ENCODE measurements at places on chromosomes 4 and X. TPM values are rescaled to one million over a fixed set of nuclear protein-coding genes. Genes with fewer than 3 reads are reported as not detected.
A peak's percentile ranks its signal among the peaks of the same experiment; 100 is the strongest.

DNA sequence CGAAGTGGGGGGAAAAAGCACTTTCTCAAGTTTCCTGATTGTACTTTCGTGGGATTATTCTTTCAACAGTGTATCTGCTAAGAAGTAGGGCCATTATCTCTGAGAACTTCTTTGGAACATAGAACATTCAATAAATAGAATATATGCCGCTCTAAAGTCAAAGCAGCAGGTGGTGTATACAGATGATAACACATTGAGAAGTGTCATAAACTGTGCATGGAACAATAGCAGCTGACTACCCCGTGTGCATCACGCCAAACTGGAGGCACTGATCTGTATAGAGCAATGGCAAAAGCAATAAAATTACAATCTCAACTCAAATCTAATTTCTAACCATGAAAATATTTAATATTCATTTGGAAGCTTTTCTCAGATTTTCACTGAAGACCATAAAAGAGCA is 175.3 kb downstream of the DCTD start:
- no peak for DNase-seq

DNA sequence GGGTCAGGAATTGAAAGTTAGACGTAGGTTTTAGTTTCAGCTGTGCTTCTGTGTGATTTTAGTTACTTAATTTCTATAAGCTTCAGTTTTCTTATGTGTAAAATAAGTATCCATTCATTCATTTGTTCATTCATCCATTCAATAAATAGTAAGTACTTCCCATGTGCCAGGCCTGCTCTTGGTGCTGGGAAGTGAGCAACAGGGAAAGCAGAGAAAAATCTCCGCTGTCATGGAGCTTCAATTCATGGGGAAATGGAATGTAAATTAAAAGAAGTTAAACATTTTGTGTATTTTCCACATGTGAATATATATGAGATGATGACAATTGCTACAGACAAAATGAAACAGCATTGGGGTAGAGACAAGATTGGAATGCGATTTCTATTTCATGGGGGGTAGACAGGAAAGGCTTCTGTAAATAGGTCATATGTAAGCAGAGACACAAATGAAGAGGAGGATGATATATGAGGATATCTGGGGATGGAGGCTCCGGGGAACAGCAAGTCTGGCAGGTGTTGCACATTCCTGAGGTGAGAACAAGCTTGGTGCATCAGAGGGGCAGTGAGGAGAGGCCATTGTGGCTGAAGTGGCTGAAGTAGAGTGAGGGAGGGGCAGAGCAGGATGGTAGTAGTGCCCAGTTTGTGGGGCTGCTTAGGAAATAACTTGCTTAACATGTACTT is 66.2 kb downstream of the FHIP1A start:
- no peak for DNase-seq

DNA sequence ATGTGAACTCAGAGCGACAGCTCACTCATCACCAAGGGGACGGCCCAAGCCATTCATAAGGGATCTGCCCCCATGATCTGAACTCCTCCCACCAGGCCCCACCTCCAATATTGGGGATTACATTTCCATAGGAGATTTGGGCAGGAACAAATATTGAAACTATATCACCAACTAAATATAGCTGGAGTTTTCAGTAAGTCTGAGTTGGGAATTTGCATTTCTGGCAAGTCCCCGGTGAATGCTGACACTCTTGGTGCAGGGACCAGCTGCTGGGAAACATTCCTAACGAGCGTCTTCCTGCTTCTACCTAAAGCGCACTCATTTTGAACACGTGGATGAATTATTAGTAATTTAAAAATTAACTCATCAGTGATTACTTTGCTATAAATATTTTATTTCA is 13.2 kb downstream of the CLDN34 start:
- no peak for DNase-seq

DNA sequence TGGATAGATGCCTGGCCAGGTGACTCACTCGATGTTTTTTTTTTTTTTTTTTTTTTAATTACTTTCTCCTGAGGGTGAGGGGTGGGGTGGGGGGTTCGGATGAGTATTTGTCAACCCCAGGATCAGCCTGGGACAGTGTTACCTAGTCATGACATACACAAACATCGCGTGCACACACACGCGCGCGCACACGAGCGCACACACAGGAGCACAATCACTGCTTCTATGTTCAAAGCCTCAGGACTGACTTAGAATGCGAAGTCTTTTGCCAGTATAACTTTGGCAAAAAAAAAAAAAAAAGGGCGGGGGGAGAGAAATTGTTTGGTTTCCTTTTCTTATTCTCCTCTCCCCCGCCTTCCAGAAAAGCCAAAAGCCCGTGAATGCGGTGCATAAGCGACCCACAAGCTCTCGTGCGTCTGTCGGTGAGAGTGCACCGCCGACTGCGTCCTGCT is 115.0 kb upstream of the TEX13C start:
- DNase-seq = no peak

- DNase-seq = no peak
Measured at GRCh38 chr4:185379326-185380295, 16.1 kb downstream of the LRP2BP start.

GRCh38 chr4:66554826-66555225 is 884.5 kb upstream of the EPHA5 start:
- no peak for DNase-seq

- no peak for DNase-seq
Measured at GRCh38 chrX:29826742-29827141, 388.6 kb upstream of the MAGEB2 start.

Gene FRMPD4
- total RNA-seq = 0.76 TPM

Gene GLRA2
- total RNA-seq = not detected

DNA sequence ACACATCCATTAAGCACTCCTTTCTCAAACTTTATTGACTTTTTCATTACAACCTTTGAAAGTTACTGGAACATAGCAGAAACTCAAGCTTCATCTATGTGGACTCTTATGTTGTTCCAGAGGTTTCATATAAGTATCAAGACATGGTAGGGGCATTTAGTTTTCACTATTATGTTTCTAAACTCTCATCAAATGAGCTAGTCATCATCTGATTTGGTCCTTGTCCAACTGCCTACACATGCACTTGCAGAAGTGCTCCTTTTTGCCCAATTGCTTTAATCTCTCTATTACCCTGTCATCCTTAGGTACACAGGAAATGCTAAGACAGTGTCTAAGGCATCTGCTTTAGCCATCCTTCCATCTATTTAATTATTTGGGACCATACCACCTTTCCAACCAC is 42.2 kb upstream of the EPGN start:
- no peak for DNase-seq

- DNase-seq = no peak
Measured at GRCh38 chr4:78627046-78627965, 75.7 kb downstream of the ANXA3 start.

DNA sequence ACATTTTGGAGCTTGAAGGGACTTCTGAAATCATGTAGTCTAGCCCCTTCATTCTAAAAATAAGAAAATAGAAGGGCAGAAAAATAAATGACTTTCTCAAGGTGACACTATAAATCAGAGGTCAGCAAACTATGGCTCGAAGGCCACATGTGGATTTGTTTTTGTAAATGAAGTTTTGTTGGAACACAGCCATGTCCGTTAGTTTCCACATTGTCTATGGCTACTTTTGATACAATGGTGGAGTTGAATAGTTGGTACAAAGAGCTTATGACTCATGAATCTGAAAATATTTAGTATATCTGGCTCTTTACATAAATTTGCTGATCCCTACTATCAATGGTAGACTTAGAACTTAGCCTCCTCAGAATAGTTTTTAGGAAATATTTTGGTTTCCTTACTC is 302.4 kb upstream of the PRPS2 start:
- DNase-seq = no peak

DNA sequence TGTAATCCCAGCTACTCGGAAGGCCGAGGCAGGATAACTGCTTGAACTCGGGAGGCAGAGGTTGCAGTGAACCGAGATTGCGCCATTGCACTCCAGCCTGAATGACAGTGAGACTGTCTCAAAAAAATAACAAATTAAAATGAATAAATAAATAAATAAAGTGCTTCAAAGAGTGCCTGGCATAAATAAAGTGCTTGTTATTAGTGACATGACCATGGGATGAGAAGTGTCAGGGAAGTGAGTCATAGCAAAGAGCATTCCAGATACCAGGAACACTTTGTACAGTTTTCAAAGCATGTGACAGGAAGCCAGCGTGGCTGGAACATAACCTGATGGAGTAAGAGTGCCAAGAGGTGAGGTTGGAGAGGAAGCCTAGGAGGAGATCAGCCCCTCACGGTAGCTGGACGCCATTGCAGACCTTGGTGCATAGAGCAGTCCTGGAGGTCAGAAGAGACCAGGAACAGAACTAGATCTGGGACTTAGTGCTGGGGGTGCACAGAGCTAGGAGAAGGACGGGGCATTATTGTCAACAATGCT is 6.0 kb upstream of the WDR13 start:
- DNase-seq = peak; percentile 71

- peak; percentile 94 for DNase-seq
Measured at GRCh38 chr4:105474099-105474518, 247 bp upstream of the PPA2 start.

GRCh38 chr4:129668092-129668491 is 572.1 kb downstream of the C4orf33 start:
- DNase-seq = no peak

DNA sequence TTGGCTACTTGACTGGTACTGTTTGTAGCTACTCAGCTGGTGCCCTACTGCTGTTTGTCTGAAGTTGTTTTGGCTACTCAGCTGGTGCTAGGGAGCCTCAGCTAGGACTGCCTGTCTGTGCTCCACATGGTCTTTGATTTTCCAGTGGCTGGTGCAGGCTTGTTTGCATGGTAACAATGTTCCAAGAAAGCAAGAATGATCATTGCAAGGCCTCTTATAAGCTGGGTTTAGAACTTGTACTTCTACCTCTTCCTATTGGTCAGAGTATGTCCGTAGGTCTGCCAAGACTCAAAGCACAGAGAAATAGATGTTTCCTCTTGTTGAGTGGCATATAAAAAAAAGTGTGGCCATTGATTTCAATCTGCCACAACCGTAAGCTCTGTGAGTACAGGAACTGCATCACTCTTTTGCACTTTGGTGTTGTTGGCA is 17.6 kb downstream of the NFKB1 start:
- DNase-seq = no peak

DNA sequence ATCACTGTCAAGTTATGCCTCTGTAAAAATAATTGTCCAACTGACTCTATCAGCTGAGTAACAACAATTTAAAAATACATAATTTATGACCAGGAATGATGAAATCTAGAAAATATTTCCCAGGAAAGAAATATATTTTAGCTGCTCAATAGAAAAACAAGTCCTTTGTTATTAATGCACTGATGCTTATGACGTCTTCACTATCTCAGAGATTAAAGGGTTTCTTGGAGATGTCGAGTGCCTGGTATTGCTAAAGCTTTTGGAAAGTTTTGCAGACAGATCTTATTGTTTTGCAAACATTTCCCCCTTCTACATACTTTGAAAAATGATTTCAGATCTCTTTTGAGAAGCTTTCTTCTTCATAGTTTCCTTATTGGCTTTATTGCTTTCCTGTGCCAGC is 154.6 kb upstream of the RPS6KA3 start:
- DNase-seq = no peak

DNA sequence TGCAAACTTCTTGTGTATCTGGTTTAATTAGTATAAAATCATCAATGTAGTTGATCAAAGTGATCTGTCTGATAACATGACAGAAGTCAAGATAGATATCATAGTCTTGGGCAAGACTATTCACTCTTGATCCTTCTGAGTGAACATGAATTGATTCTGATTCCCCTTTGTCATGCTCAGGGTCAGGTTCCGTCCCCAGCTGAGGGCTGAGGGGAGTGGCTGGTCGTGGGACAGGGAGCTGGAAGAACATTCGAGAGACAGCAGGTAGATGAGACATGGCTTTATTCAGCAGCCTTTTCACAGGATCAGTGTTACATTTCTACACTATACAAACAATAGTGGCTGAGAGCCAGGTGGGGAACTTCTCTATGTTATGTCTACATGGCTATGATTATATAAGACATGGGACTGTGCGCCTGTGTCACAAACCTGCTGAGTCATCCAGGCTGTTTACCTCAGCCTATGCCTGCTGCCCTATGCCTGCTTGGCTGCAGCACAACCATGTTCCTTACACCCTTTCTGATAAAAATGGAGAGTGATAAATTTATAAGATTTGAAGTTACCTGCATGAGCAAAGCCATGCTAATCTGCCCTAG is 586.9 kb upstream of the NR3C2 start:
- DNase-seq = no peak

DNA sequence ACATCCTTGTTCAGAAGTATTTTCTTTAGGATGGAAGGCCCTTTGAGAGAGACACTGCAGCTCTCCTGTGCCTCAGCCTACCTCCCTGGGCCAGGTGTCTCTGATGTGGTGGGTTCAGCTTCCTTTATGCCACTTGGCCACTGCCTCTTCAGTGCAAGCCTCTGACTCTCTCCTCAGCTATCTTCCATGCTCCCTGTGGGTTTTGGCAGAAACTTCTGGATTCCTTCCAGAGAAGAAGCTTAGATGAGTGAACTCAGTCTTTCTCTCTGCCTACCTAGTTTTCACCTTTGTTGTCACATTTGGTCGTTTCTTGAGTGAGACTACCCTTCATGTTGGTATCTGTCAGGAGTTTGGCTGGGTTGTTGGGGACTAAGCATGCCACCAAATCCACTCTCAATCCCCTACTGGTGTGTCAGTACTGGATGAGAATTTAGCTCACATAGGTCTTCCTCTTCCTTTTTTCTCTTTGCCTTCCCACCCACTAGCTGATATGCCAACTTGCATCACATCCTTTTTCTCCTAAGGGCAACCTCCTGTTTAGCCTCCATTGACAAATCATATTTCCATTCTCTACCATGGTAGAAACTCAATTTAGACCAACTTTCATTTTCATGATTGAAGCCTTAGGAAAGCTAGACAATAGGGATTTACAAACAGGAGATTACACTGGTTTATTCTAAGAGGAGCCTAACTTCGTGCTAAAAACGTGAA is 32.0 kb downstream of the IL15 start:
- no peak for DNase-seq

Gene ADH1B
- 137 TPM for total RNA-seq

GRCh38 chr4:33696586-33696985 is 2547.7 kb downstream of the ARAP2 start:
- DNase-seq = no peak

GRCh38 chr4:6849691-6850090 is 59.9 kb upstream of the TBC1D14 start:
- DNase-seq = no peak

Gene TMEM271
- not detected for total RNA-seq

Gene ATP7A
- total RNA-seq = 8.3 TPM

DNA sequence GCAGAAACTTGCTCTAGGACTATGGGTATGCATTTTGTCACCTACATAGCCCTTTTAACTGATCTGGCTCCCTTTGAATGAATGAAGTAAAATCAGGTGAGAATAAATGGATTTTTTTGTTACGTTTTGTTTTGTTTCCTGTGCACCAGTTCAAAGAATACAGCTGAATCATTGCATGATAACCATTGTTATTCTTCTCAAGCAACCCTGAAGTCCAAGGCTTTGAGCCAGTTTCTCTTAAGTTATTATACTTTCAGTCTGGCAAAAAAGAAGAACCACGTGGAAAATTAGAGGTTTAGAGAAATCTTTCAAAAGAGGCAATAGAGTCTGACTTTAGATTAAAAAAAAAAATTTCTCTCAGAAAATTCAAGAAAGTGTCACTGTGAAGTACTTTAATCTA is 398.6 kb upstream of the TECRL start:
- DNase-seq = no peak

Gene FMR1NB
- not detected for total RNA-seq

Gene HS6ST2
- total RNA-seq = 0.20 TPM

GRCh38 chr4:18593297-18594002 is 571.9 kb upstream of the LCORL start:
- no peak for DNase-seq

Gene NR0B1
- total RNA-seq = not detected

GRCh38 chr4:62899646-62900364 is 1509.4 kb downstream of the TECRL start:
- DNase-seq = no peak

Gene RHOH
- total RNA-seq = 0.30 TPM
